ENCODE measurements at places on chromosomes 2 and 18. TPM values are rescaled to one million over a fixed set of nuclear protein-coding genes. Genes with fewer than 3 reads are reported as not detected.

PSD4 gene
- total RNA-seq, result 0.87 TPM

APOB gene
- 0.34 TPM for total RNA-seq

ABCB11 gene
- 0.09 TPM for total RNA-seq

LRRC30 gene
- not detected for total RNA-seq

SCG2 gene
- 0.25 TPM for total RNA-seq

GRCh38 chr2:81786811-81787210 is 1482.3 kb upstream of the LRRTM1 start:
- DNase-seq, result no peak

- peak; percentile 88 for DNase-seq
Measured at GRCh38 chr2:47002480-47003381, 87.1 kb upstream of the MCFD2 start.

DNA sequence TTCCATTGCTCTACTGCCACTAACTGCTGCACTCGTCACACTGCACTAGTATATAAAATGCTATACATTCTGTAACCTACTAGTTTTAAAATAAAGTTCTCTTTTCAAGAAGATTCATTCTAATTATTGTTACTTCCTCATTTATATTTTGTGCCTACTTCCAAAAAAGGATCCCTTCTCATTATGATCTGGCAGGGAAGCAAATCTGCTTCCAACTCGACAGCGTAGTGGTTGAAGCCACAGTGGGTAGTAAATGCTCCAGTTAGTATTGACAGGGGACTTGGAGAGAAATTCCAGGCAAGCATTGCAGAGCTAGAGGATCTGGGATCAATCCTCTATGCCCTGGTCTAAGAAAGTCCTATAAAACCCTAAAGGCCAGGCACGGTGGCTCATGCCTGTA is 53.3 kb upstream of the AP1S3 start:
- no peak for DNase-seq

- DNase-seq, result no peak
Measured at GRCh38 chr2:224408676-224409075, 6.8 kb upstream of the FAM124B start.

DNA sequence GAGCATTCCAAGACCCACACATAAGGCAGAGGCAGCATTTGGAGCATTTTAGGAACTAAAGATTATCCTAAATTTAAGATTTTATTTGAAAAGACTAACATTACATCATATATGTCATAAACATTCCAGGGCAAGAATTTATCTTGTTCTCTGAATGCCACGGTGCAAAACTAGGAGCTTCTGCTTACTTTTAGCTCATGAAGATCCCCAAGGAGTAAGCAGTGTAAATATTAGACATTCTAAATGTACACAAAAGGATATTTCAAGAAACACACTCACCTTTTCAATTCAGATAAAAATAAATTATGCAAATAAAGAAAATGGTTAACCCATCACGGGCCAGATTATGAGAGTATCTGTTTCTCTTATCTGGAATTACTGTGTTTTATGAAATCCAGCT is 101.7 kb upstream of the ETAA1 start:
- no peak for DNase-seq

- peak; percentile 83 for DNase-seq
Measured at GRCh38 chr2:213187833-213188532, 36.6 kb upstream of the IKZF2 start.

GRCh38 chr18:49250816-49251388 is 209.5 kb downstream of the DYM start:
- DNase-seq, result peak; percentile 34

DNA sequence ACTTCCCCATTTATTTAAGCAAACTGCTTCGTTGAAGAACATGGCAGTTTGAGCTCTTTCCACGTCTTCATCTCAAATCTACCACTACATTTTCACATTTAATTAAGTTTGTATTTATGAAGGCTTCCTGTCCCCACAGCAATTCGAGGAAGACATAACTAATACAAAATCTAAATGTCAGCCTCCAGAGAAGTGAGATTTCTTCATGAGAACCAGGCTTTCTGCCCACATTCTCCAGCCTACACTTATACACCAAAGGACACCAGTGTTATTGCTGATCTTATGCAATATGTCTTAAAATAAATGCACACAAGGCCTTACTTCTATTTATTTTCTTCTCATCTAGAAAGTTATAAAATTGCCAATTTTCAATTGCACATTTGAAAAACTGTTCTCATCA is 1209.3 kb upstream of the FAM98A start:
- no peak for DNase-seq

DNA sequence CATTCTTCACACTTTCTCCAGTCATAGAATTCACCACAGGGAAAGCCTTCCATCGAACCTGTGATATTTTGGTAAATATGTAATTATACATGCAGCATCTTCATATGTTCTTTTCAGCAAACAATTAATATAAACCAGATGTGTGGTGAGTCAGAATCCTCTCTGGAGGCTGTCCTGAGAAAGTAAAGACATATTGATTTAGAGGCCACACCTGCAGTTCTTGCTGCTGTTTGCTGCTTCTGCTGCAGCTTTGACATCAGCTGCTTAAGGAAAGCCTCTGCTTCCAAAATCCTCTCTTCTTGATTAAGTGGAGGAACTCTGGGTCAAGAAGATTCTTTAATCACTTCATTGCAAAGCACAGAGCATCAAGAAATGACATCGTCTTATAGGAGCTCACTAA is 568.8 kb upstream of the ZEB2 start:
- DNase-seq, result no peak

DNA sequence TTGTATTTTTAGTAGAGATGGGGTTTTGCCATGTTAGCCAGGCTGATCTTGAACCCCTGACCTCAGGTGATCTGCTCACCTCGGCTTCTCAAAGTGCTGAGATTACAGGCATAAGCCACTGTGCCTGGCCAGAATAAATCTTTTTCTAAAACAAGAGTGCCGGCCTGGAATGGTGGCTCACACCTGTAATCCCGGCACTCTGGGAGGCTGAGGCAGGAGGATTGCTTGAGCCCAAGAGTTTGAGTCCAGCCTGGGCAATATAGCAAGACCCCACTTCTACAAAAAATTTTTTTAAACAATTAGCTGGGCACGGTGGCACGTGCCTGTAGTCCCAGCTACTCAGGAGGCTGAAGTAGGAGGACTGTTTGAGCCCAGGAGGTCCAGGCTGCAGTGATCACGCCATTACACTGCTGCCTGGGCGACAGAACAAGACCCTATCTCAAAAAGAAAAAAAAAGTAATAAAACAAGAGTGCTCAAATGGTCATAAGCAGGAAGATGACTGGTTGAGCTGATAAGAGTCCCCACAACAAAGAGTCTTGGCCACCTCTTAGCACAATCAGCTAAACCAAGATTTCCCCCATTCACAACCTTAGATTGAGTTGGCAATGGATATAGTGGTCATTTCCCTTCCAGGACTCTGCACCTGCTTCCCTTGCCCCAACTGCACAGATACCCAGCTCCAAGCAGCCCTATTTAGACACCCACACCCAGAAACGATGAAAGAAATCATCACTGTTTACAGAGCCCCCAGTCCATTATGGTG is 5.8 kb upstream of the UCN start:
- no peak for DNase-seq

DNA sequence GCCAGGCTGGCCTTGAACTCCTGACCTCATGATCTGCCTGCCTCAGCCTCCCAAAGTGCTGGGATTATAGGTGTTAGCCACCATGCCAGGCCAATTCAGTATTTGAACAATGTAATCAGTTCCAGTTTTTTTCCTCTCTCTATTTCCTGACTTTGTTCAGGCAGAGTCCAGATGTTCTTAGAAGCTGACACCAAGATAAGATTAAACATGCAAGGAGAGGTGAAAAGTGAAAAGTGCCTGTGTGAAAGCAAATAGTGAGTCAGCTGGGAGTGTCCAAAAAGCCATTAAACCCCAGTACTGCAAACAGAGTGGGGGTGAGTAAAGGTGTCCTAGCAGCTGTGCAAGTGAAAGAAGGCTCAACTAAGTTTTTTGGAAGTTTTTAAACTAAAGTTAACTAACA is 231.5 kb downstream of the PTH2R start:
- no peak for DNase-seq

GRCh38 chr2:198106621-198107385 is 302.4 kb downstream of the PLCL1 start:
- no peak for DNase-seq

- no peak for DNase-seq
Measured at GRCh38 chr2:72115110-72116080, 32.3 kb downstream of the CYP26B1 start.

- no peak for DNase-seq
Measured at GRCh38 chr2:71897836-71898235, 249.8 kb downstream of the CYP26B1 start.

DNA sequence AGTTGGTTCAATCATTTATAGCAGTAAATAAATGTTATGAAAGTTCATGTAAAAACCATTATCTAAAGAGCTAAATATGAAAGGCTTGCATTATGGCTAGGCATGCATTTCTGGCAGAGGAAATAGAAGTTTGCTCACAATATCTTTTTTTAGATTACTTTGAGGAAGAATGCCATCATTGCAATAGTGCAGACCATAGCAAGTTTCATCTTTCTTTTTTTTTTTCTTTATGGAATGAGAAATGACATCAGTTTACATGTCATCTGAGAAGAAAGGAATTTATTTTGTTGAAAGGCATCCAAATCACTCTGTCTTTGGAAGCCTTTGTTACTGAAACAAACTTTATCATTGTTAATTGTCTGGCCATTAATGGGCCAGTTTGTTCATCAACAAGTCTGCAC is 74.5 kb upstream of the NCKAP5 start:
- DNase-seq, result no peak

GRCh38 chr2:207073801-207074678 is 91.7 kb downstream of the KLF7 start:
- DNase-seq, result no peak

All from neural progenitor cell (in vitro differentiated cells).